Cerebellar nuclear complex (tissue), 1 donor: ENCODE measurements at places on chromosomes 7 and 10.

DNA sequence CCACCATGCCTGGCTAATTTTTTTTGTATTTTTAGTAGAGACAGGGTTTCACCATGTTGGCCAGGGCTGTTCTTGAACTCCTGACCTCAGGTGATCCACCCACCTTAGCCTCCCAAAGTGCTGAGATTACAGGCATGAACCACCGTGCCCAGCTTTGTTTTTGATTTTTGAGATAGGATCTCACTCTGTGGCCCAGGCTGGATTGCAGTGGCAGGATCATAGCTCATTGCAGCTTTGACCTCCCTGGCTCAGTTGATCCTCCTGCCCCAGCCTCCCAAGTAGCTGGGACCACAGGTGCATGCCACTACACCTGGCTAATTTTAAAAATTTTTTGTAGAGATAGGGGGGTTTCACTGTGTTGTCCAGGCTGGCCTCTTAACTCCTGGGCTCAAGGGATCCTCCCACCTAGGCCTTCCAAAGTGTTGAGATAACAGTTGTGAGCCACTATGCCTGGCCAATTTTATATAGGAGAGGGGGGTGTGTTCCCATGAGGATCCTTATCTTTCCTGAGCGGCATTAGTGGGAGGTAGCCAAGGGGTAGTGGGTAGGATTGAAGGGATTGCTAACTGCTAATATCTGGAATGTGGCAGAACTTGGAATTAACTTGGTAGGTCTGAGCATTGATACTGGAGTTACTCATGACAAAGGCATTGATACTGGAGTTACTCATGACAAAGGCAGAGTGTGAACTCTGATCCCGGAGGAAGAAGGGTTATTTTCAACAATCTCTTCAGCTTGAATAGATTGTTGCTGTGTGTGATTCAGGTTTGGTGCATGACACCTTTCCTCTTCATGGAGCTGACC, 1.0 kb upstream of the NOLC1 start:
- DNase-seq, result no peak

GRCh38 chr7:151630851-151631569, 111.3 kb upstream of the RHEB start:
- DNase-seq, result no peak

DNA sequence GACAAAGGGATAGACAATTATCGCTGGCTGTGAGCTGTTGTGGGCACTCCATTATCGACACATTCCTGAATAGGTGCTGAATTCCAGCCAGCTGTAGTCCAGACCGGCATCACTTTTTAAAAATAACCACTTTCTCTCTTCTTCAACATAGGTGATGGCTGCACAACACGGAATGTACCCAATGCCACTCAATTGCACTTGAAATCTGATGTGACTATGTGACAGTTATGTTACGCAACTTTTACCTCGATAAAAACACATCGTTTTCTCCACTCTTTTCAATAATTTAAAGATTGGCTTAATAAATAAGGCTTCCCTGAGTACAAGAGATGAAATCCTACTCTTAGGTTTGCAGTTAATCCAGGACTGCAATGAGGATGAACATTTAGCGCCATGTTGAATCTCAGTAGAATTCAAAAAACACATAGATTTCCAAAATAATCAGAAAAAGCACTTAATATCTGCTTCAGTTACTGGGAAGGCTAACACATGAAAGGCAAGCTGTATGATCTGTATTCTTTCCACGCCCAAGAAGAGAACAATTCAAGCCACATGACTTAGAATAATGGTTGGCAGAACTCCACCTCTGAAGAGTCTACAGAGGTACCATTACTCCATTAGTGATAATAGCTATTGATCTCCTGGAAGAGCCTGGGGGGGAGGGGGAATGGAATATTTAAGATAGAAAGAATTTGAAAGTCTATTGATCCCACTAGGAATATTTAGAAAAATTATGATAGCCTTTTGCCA, 3.6 kb downstream of the YWHAG start:
- DNase-seq, result no peak

GRCh38 chr10:121062115-121062514, 211.0 kb downstream of the WDR11 start:
- no peak for DNase-seq

- no peak for DNase-seq
These were observed 232.0 kb downstream of the PAXIP1 start for GRCh38 chr7:154770962-154771361.

DNA sequence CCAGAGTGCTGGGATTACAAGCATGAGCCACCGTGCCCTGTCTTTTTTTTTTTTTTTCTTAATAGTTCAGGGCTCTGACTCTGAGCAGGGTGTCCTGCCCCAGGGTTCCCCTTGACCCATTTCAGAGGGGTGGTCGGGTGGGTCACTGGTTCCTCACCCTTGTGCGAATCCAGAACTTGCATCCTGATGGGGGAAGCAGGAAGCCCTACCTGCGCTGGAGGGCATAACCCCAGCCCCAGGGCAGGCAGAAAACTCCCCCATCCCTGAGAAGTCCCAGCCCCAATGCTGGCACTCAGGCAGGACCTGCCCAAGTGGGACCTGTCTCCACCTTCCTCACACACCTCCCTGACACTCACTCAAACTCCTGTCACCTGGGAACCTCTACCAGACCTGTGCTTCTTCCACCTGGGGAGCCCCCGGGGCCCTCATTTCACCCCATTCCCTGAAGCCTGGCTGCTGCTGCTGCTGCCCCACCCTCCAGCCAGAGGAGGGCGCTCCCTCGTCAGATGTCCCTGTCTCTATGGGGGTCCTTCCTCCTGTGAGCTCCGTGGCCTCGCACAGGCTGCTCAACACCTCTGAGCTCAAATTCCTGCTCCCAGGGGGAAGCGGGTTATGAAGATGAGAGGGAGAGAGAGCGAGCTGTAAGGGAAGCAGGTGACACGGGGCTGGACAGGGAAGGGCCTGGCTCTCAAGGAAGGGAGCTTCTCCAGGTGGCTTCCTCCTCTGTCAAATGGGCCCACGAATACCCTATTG, 15.1 kb upstream of the ZNF273 start:
- no peak for DNase-seq

- no peak for DNase-seq
These were observed 49.0 kb downstream of the NPVF start for GRCh38 chr7:25179325-25179724.

GRCh38 chr7:104772405-104773345, 241.3 kb upstream of the KMT2E start:
- DNase-seq, result no peak

DNA sequence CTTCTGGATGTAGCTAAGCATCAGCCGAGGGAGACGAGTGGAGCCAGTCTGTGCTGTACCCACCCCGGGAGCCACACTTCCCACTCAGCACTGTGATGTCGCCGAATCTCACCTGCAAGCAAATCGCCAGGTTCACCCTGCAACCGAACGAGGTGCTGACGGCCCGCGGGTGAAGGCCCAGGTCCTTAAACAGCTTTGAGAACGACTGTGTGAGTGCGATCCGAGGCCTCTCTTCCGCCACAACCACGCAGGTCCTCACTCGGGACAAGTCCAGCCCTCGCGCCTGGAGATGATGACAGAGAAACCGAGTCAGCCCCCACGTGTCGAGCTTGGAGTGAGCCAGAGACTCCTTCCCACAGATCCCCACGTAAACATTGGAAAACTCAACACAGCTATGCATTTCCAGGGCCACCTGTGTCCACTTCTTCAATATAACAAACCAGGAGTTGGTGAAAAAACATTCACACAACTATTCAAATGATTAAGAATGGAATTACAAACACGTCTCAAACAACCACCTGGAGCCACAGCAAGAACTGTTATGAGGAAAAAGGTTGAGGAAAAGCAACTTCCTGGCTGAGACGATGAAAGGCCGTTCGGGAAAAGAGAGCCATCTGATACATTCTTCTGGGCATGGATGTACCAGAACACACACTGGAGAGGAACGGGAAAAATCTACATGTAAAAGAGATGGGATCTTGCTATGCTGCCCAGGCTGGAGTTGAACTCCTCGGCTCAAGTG, 191.8 kb downstream of the ZMYND11 start:
- DNase-seq, result no peak

DNA sequence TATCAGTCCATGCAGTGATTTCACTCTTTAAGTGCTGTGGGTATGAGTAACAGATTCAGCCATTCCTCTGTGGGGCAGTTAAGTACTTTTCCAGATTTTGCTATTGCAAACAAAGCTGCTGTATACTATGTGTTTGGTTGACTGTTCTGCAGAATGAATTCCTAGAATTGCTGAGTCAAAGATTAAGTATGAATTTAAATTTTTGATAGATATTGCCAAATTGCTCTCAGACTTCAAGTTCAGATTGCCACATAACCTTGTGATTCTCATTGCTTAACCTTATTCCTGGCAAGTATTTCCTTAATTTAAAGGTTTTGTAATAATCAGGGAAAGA, 21.6 kb upstream of the SAR1A start:
- no peak for DNase-seq

GRCh38 chr7:148173369-148173768, 417.2 kb upstream of the C7orf33 start:
- DNase-seq, result no peak

GRCh38 chr7:4025694-4026615, 656.1 kb upstream of the FOXK1 start:
- DNase-seq, result no peak
